Activated naive CD8-positive, alpha-beta T cell treated with anti-CD3 and anti-CD28 coated beads, Interleukin-2, amount 50 U/mL, for 24 hours (primary cell): ENCODE measurements at places on chromosomes 13 and 19.
A peak's percentile ranks its signal among the peaks of the same experiment; 100 is the strongest.

GRCh38 chr13:108005231-108005630 lies 210.1 kb downstream of the LIG4 start:
- DNase-seq: no peak

DNA sequence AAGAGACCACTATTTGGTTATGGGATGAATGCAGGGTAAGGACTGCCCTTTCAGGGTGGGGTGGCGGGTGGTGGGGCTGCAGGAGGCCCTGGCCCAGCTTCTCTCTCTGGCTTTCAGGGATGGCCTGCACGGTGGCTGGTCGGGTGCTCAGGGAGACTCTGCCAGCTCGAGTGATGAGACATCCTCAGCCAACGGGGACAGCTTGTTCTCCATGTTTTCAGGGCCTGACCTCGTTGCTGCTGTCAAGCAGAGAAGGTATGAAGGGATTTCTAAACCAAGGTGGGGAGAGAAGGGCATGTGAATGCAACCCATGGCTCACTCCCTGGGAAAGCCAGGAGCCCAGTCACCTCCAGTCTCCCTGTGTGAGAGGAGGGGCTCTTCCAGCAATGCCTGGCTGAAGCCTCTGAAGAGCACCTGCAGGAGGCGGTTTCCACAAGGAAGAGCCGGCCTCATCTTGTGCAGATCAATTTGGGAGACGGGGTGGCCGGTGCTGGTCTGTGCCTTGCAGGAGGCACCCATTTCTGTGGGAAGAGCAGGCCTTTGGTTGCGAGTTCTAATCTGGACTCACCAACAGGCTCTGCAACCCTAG lies 16.0 kb upstream of the GPI start:
- DNase-seq: no peak

DNA sequence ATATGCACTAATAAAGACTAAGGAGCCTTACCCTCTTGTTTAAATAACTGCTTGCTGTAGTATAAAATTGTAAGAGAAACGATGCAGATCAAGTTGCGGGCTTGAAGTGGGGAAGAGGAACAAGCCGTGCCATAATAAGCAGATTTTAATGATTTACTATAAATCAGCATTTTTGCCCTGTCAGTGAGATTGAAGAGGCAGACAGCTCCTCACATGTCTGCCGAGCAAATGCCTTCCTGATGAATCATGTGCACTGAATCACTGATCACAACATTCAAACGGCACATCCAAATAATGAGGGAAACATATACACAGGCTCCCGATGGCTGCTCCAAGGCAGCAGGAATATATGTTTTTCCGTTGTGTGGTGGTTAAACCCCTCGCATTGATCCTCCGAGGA lies 282.9 kb downstream of the TSHZ3 start:
- DNase-seq: no peak

- DNase-seq: no peak
Observed at GRCh38 chr19:28481674-28482073, 731.3 kb downstream of the UQCRFS1 start.

GRCh38 chr13:50672025-50672424 lies 171.5 kb downstream of the DLEU7 start:
- DNase-seq: no peak

DNA sequence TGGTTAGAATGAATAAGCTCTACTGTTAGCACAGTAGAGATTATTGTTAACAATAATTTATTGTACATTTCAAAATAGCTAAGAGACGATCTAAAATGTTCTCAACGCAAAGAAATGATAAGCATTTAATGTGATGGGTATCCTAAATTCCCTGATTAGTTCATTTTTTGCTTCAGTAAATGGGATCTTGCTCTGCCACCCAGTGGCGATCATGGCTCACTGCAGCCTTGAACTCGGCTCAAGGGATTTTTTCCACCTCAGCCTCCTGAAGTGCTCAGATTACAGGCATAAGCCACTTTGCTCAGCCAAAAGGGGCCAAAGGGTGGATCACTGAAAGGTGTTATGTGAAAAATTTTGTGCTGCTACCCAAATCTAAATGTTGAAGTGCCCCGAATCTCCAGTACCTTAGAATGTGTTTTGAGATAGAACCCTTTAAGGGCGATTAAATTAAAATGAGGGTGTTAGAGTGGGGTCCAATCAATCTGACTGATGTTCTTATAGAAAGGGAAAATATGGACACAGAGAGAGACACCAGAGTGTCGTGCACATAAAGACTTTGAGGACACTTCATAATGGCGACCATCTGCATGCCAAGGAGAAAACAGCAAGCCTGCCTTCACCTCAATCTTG lies 31.5 kb upstream of the ZNF766 start:
- DNase-seq: peak; percentile 54
